GM13977 (cell line): ENCODE measurements at places on chromosomes 6 and 20.

GRCh38 chr6:97656706-97657350 is 373.8 kb upstream of the MMS22L start:
- DNase-seq, result no peak

- DNase-seq, result no peak
Observed at GRCh38 chr6:17429383-17430061, 36.1 kb downstream of the CAP2 start.

GRCh38 chr6:157075549-157076450 is 247.5 kb downstream of the TMEM242 start:
- peak; percentile 31 for DNase-seq

GRCh38 chr6:104229057-104229456 is 630.7 kb downstream of the HACE1 start:
- no peak for DNase-seq

DNA sequence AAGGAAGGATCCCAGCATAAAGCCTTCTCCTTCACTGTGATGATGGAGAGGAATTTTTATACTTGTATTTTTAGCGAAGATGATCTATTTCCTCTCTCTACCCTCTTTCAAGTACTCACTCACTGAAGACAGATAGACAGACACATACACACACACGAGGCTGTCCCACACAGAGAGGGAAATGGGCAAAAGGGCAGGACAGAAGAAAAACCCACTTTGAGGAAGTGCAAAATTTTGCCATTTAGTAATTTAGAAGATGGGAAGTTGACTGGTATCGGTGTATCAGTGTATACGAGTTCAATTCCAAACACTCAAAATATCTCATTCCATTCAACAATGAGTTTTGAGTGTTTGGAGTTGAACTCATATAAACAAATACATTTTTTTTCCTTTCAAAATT is 30.9 kb downstream of the HEBP2 start:
- DNase-seq, result no peak

DNA sequence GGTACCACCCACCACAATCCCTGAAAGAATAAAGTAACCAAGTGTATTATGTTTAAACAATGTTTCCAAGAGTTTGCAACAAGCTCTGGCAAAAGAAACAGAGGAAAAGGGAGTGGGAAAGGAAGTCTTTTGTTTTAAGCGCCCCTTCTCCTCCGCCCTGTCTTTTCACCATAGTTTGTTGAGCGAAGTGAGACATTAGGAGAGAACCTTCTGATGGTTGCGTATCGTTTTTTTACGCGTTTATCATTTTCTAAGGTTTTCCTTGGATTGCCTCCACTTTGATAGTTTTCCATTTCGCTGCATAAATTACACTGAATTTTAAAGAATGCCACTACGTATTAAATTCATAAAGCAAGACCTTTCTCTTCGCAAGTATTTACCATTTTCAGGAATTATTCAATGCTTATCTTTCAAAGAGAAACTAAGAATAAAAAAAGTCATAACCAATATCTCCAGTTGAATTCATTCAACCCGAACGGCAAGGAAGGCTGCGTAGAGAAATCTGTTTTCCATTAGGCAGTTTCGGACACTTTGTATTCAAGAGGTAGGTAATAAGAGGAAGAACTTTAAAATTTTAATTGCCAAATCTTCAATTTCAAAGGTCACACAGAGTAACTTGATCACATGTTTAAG is 920 bp upstream of the EPHA7 start:
- no peak for DNase-seq

GRCh38 chr6:91383207-91383606 is 796.3 kb upstream of the MAP3K7 start:
- DNase-seq, result no peak

DNA sequence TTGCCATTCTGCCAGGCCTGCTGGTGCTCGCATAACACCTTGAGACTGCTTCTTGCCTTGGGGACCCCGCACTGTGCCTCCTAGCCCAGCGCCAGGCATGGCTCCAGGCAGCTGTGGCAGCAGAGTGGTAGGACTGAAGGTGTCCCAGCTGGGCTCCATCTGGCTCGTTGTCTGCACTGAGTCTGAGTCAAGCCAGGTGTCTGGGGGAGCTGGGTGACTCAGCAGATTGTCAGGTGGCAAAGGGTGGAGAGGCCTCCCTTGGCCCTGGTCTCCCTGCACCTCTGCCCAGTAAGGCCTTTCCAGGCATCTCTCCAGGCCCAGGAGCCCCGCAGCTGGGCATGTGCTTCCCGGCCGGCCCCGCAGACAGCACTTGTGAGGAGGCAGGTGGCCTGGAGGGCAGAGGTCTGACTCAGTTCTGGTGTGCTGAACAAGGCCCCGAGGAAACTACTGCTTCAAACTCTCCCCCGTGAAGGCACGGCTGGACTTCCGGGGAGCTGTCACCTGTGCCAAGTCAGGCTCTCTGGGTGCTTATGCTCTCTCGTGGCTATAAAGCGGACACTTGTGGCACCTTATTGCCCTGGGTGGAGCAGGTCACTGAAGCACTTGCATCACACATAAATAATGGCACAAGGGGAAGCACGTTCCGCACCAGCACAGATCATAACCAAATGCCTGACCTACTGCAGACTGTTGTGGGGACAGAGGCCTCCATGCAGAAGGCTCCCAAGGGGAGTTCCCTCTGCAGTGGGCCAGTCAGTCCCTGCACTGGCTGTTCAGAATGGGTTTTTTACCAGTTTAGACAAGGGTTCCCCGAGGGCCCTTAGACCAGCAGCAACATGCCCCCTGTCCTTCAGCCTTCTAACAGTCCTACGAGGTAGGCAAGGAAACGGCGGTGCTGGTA is 27.5 kb downstream of the FOXC1 start:
- no peak for DNase-seq

DNA sequence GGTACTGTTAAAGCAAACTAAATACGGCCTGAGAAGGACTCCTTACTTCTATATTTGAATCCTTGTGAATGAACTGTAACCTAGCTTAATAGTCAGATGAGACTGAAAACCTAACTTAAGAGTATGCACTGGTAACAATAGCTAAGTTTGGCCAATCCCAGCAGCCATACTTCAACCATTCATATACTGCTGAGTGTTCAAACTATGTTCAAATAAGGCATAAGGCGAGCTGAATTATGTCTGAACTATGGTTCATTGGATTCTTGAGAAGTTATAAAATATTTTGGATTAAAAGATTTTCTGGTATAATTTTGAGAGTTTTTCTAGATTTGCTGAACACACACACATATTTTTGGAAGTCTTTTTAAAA is 2.2 kb downstream of the SMPDL3A start:
- DNase-seq, result no peak

GRCh38 chr20:50369225-50370035 is 140.8 kb upstream of the PTPN1 start:
- DNase-seq, result no peak

GRCh38 chr6:132931936-132932514 is 117.7 kb downstream of the RPS12 start:
- no peak for DNase-seq

GRCh38 chr6:55825402-55826051 is 49.9 kb downstream of the BMP5 start:
- DNase-seq, result no peak

DNA sequence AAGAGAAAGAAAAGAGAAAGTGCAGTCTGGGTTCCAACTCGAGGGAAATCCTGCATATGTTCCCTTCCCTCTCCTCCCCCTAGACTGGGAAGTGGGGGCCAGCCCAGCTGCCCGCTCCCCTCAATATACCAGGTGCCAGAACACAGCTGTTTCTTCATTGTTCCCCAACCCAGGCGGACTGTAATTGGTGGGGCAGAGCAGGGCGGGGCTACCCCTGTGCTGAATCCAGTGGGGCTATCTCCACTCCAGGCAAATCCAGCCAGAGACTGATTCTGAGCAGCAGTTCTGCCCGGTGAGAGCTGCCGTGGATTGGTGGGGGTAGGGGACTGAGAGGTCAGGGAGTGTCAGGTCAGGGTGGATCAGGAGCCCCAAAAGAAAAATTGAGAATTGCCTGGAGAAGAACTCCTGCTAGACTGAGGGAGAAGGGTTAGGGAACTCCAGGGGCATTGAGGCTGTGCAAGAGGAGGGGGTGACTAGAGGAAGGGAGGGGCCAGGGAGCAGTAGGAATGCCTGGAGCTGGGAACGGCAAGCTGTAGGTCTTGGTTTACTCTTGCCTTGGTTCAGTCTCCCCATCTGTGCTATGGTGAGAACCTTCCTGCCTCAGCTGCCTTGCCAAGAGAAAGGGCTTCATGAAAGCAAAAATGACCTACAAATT is at the start of gene MYMX:
TSS of gene MYMX (plus strand) at position 250 of the 655 bp plus-strand sequence. CDS start 546 bp downstream, outside the sequence.
- no peak for DNase-seq

- DNase-seq, result no peak
Observed at GRCh38 chr6:54008589-54008988, 102.7 kb upstream of the MLIP start.

DNA sequence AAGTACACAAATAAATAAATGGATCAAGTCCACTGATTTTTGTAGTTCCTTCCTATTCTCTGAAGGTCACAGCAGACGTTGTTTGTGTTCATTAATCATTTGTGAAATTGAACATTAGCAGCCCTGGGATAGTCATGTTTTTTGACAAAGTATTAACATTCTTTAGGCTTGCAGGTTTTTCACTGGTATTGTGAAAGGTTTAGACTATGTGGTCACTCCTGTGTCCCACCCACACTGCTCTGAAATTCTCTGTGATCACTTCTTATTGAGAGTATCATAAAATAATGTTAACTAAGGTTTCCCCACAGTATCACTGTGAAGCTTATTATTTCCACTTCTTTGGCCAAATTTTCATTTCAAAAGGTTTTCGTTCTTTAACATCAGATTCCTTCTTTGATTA is 3.5 kb downstream of the FAM83B start:
- no peak for DNase-seq

GRCh38 chr20:15327123-15327522 is 989.7 kb upstream of the FLRT3 start:
- DNase-seq, result no peak

DNA sequence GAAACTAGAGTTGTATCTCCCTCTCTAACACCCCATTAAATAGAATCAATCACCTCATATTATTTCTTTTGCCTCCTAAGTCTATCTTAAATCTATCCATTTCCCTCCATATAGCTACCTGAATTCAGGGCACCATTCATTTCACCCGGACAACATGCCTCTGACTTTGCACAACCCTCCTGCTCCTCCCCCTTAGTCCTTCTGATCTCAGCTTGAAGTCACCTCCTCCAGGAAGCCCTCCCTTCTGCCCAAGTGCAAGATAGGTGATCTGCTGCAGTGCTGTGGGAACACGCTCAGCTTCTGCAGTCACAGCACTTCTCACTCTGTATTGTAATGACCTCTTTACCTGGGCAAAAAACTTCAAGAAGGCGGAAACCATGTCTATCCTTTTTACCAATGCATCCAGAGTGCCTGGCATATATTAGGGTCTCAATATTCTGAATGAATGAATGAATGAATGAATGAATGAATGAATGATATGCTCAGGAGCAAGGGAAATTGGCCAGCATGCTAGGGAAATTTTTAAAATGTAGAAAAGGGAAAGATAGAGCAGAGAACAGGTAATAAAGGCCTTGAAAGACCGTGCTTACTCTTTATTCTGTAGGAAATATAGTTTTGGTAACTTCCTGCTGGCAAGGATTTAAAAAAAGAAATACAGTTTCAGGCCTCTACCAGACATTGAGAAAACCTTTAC is 41.7 kb downstream of the MBOAT1 start:
- no peak for DNase-seq

GRCh38 chr6:36827261-36828079 is 11.8 kb downstream of the CPNE5 start:
- DNase-seq, result no peak

- DNase-seq, result no peak
Observed at GRCh38 chr20:14732343-14732742, 394.9 kb upstream of the FLRT3 start.

DNA sequence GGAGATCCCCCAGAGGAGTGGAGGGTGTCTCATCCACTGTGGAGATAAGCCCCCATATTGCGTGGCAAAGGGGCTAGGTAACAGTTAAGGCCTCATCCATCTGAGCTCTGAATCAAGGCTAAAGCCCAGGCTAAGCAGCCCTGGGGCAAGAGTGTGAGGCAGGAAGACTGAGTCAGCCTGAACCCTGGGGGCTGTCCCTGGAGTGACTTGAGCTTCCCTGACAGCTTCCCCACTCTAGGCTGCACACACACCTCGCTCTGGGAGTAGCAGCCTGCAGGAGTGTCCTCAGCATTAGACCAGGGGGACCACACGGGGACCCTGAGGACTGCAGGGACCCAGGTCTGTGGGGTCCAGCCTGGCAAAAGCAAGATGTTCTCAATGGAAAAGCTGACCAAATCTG is 27.9 kb downstream of the UBD start:
- peak; percentile 36 for DNase-seq

- DNase-seq, result no peak
Observed at GRCh38 chr20:56572172-56572571, 39.1 kb downstream of the FAM209B start.

DNA sequence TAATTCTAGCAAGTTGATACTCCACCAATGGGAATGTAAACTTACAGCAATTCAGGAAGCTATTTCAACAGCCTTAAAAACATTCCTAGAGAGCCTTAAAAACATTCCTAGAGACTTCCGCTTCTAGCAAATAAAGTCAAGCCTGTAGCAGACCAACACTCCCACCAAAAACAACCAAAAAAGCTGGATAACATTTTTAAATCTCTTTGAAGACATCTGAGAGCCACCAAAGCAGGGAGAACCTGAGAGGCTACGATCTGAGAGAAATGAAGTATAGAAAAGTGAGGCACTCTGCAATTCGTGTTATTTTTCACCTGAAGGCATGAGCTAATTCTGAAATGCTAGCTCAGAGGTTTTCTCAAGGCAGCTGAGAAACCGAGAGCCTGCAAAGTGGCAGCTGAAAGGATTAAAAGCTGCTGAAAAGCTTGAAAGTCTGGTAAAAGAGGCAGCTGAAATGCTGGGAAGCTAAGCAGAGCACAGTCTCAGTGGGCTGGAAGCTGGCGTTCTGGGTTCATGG is 20.9 kb downstream of the GPR63 start:
- DNase-seq, result no peak

DNA sequence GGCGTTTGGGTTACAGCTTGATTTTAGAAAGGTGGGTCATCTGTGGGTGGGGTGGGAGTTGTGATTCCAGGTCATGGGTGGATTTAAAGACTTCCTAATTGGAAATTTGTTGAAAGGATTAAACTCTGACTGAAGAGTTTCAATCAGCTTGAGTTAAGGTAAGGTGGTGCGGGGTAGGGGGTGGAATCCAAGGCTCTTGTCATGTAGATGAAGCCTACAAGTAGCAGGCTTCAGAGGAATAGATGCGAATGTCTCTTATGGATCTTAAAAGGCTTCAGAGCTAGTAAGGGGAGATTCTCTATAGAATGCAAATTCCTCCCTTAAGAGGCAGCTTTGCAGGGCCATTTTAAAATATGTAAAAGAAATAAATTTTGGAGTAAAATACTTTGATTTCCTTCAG is 645.3 kb downstream of the FRK start:
- no peak for DNase-seq

DNA sequence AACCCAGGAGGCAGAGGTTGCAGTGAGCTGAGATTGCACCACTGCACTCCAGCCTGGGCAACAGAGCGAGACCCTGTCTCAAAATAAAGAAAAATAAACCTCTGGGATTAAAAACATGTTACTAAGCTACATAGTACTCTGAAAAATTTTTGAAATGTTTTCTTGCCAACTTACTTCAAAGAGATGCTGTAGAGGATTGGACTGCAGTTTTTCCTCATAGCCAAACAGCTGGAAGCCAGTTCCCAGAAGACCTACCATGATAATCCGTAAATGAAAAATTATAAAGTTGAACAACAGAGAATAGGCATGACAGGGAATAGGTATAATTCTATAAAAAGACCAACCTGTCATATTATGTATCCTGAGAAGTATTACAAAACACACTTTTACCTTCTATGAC is 48.0 kb downstream of the RARS2 start:
- DNase-seq, result no peak

GRCh38 chr6:164230259-164230658 is 815.7 kb downstream of the QKI start:
- no peak for DNase-seq
